ENCODE measurements at places on chromosomes 4 and X. TPM values are rescaled to one million over a fixed set of nuclear protein-coding genes. Genes with fewer than 3 reads are reported as not detected.

Gene SHROOM3
- total RNA-seq: 2.7 TPM

Gene TMEM271
- not detected for total RNA-seq

Gene OPN1LW
- total RNA-seq: not detected

Gene IL15
- 6.0 TPM for total RNA-seq

Gene RAB41
- total RNA-seq: not detected

Gene LARP7
- 45.2 TPM for total RNA-seq

Gene ADGRL3
- total RNA-seq: 0.08 TPM

Gene IDS
- 73.0 TPM for total RNA-seq

Gene CDS1
- total RNA-seq: 0.05 TPM

Gene TCEAL6
- total RNA-seq: not detected

Gene GPR101
- not detected for total RNA-seq

Gene ZC4H2
- total RNA-seq: 14.4 TPM

Gene PAK3
- total RNA-seq: not detected

Gene PABPC4L
- total RNA-seq: 2.3 TPM

Gene STEEP1
- 15.6 TPM for total RNA-seq

Gene HTN3
- total RNA-seq: not detected

Gene SHROOM4
- not detected for total RNA-seq

Gene PDK3
- 0.52 TPM for total RNA-seq

Gene ENAM
- total RNA-seq: 0.21 TPM

Gene MAP3K15
- total RNA-seq: not detected

Gene JADE1
- 17.5 TPM for total RNA-seq
